ENCODE measurements at places on chromosomes 6 and 20.

DNA sequence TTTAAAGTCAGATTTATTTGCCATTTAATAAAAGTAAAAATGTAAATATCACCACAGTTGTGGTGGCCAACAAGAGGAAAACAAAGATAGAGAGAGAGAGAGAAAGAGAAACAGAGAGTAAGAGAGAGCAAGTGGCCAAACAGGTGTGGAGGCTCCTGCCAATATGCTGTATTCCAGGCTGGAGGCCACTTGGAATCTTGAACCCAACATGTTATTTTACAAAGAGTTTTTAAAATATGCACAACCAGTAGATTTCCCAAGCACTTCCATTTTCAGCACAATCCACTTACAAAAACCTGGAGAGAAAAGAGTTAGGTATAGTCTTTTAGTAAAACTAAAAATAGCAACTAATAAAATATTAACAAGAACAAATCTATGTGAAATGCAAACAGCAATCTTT lies 1323.1 kb upstream of the CITED2 start:
- no peak for DNase-seq

- DNase-seq: no peak
Observed at GRCh38 chr6:31430449-31430848, 27.1 kb downstream of the MICA start.

GRCh38 chr6:160735523-160735922 lies 33.5 kb downstream of the PLG start:
- DNase-seq: no peak

DNA sequence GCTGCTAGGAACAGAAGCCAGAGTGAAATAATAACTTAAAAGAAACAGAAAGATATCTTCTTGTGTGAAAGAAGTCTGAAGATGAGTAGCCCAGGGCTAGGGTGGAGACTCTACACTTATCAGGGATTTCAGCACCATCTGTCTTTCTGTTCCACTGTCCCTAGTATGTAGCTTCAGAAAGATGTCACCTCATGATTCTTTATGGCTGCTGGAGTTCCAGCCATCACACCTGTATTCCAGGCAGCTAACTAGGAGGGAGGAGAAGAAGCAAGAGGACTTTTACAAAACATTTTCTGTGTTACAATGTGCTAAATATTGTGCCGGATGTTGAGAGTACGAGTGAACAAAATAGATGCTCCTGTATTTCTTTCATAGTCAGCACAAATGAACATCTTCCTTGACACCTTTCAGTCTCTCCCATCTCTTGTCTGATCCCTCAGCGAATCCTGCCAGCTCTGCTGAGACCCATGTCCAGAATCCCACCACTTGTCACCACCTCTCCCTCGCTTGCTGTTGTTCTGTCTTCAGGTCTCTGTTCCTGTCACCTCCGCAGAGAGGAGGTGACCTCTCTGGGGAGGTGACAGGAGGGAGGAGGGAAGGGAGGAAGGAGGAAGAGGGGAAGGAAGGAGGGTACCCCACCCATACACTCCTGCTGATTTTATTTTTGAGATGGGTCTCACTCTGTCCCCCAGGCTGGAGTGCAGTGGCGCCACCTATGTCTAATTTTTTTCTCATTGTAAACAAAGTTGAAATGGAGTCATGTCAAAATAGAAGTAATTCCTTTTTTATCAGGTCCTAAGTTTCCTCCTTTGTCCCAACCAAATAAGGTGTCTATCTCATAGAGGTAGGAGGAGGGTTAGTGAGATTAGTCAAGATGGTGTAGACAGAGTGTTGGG lies 188.9 kb downstream of the TFAP2C start:
- DNase-seq: no peak

DNA sequence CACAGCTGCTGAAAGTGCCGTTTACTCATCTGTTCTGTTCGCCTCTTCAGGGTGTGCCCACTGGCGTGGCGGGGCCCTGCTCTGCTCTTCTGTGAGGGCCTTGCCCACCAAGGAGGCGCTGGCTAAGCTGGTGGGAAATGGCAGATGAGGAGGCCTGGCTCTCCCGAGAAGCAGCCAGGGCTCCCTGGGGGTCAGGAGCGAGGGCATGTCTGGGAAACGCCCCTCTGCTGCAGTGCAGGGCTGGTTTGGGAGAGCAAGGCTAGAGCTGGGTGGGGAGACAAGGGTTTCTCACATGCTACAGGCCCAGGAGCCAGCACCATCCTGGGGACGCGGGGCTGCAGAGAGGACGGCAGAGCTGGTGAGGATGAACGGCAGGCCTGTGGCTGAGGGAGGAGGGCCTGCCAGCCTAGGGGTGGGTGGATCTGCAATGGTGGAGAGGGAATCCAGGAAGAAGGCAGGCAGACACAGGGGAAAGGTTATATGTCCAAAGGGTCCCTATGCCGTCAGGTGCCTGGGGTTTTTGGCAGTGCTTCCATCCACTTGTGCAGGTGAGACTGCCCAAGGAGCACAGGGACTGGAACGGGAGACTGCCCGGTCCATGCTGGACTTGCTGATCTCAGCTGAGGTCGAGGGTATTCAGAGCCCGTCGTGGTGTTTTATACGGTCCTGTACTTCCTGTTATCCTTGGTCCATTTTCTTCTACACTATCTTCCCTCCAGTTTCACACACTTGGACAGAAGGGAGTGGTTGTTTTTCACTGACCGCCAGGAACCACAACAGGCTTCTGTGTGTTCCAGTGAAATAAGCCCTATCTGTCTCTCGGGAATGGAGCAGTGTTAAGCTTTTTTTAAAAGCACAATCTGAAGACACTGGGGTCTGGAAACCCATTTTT lies 119.2 kb downstream of the SYCP2 start:
- DNase-seq: no peak

GRCh38 chr20:43977252-43977651 lies 62.6 kb downstream of the TOX2 start:
- no peak for DNase-seq

- DNase-seq: no peak
Observed at GRCh38 chr6:150198532-150198931, 55.7 kb downstream of the PPP1R14C start.

- no peak for DNase-seq
Observed at GRCh38 chr20:31818376-31818908, 714 bp upstream of the MYLK2 start.

DNA sequence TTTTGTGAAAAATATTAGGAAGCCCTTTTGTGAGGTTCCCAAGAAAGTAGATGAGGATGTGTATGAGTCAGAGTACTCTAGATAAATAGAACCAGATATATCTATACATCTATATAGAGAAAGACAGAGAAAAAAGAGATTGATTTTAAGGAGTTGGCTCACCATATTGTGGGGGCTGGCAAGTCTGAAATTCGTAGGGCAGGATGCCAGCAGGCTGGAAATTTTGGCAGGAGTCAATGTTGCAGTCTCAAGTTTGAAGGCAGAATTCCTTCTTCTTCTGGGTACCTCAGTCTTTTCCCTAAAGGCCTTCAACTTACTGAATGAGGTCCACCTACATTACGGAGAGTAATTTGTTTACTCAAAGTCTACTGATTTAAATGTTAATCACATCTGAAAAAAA lies 65.3 kb upstream of the SAMD3 start:
- no peak for DNase-seq

DNA sequence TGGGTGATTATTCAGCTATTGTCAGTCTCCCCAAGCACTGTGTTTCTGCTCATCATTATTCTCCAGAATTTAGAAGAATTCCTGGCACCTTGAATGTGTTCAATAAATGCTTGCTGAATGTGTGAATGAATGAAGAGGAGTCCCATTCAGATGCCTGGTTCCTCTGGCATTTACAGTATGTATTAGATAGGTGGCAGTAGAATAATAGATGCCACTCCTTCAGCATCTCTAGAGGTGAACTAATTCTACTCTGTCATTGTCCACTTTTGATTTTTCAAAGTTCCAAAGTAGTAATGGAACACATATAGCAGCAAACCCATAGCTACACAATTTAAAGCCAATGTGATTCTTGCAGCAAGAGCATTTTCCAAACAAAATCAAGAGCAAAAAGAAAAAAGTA lies 118.9 kb upstream of the CEP162 start:
- DNase-seq: no peak

GRCh38 chr6:47256361-47256760 lies 53.3 kb downstream of the TNFRSF21 start:
- no peak for DNase-seq

DNA sequence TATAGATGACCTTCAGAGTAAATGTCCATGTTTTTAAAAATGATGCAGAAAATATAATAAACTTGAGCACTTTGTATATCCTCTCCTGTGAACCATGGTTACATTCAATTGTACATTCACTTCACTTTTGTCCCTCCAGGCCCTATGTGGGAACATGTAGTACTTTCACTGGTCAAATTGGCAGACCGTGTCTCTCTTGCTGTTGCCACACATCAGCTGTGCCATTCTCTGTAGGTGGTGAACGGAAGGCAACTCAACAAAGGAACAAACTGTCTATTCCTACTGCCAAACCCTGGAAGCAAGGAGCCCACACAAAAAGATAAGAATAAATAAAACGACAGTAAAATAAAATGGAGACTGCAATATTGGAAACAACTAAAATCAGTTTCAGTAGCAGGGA lies 2.0 kb downstream of the ROS1 start:
- DNase-seq: no peak

DNA sequence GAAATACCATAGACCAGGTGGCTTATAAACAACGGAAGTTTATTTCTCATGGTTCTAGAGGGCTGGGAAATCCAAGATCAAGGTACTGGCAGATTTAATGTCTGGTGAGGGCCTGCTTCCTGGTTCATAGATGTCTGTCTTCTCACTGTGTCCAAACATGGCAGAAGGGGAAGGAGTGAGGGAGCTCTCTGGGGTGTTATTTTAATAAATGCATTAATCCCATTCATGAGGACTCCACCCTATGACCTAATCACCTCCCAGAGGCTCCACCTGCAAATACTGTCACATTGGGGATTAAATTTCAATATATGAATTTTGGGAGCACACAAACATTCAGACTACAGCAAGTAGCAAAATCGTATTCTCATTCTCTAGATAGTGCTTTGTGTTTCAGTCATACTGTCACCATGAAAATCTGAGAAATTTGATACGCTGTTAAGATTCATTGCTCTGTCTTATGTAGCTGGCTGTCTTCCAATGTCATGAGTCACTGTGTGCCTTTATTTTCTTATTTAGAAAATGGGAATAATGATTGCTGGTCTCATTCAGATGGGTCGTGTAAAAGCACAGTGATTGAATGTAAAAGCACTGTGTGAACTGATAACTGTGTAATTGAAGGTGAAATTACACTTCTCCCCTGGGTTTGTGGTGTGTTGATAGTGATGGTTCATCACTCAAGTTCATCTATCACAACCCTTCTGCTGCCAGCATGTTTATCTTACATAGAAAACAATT lies 8.9 kb upstream of the ERVFRD-1 start:
- DNase-seq: no peak

GRCh38 chr6:8758412-8758811 lies 323.1 kb upstream of the SLC35B3 start:
- no peak for DNase-seq

- DNase-seq: no peak
Observed at GRCh38 chr6:149235130-149235561, 82.4 kb upstream of the TAB2 start.

- DNase-seq: no peak
Observed at GRCh38 chr6:41189967-41190366, 11.0 kb downstream of the TREML2 start.

- DNase-seq: peak; percentile 74
Observed at GRCh38 chr20:4108495-4109306, 93.3 kb upstream of the RNF24 start.

GRCh38 chr6:153108315-153108714 lies 22.8 kb downstream of the RGS17 start:
- no peak for DNase-seq

GRCh38 chr6:28104392-28105244 lies 19.8 kb upstream of the ZSCAN16 start:
- peak; percentile 68 for DNase-seq

DNA sequence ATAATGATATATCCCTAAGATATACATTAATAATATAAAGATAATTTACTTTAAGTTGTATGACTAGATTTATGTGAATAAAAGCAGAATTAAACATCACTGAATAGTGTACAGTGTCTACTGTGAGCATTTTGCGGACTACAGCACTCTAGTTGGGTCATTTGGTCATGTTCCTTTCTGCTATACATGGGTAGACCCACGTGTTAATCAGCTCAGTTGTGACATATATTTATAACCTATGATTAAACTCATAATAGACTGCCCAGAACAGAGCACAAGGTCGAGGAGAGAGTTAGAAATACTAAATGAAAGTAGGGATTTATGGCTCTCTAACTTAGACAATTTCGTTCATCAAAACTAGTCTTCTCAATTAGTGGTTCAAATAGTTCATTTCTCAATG lies 852.7 kb downstream of the EPHA7 start:
- no peak for DNase-seq

DNA sequence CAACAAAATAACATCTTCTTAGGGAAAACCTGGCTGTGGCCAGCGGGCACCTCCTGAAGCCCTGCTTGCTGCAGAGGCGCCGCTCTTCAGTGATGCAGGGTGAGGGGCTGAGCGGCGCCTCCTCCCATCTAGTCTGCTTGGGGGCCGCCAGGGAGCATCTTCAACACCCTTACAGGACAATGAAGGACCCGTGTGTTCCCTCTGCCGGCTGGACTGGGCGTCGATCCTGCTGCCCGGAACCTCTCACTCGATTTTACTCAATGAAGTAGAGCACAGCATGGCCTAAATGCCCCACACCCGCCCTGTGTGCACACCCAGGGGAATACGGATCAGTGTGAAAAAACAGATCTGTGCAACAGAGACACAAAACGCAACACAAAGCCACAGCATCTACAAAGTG lies 28.5 kb upstream of the MPC1 start:
- DNase-seq: no peak

- no peak for DNase-seq
Observed at GRCh38 chr6:113433335-113433991, 423.7 kb upstream of the MARCKS start.

DNA sequence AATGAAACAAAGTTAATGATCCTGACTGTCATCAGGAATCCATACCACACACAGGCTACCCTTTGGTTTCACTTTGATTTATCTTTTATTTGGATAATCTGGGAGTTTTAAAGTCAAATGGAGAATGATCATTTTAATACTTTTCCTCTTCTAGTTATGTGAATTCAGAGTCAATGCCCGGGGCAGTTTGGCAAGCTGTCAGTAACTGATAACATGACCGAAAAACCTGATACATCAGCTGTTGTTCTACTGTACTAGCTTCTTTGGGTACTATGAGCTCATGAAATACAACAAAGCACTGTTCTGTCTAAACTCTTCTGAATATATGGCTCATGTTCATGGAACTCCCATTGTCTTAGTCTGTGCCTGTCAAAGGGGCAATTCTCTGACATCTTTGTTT lies 30.2 kb downstream of the KLHL31 start:
- DNase-seq: no peak
